ENCODE measurements at places on chromosomes 2 and 18.

- no peak for DNase-seq
Measured at GRCh38 chr2:26654061-26654340, 12.8 kb upstream of the CIB4 start.

GRCh38 chr2:101808006-101808562 lies 110.6 kb downstream of the MAP4K4 start:
- no peak for DNase-seq

DNA sequence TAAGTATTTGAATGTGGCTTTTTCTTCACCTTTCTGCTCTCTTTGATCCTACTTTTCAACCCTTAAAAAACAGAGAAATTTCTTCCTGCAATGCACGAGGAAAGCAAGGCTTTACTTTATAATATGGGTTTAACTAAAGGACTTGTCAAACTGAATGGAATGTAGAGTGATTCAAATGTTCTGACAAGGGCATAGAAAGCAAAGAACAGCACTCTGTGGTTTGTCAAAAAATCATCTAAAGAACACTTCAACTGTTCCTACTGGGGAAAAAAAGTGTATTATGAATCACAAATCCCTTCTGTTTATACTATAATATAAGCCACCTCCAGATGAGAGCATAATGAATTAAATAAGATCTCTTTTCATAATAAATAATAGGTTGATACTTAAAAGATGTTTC lies 45.0 kb upstream of the RIT2 start:
- no peak for DNase-seq

- no peak for DNase-seq
Measured at GRCh38 chr2:153235516-153235915, 243.0 kb downstream of the RPRM start.

- no peak for DNase-seq
Measured at GRCh38 chr2:100629309-100629708, 66.5 kb downstream of the PDCL3 start.

Measured in cortex of kidney (tissue), 1 donor.